Sigmoid colon (tissue), 7 donors: ENCODE measurements at places on chromosomes 16 and 17. TPM values are rescaled to one million over a fixed set of nuclear protein-coding genes. Genes with fewer than 3 reads are reported as not detected.
A peak's percentile ranks its signal among the peaks of the same experiment; 100 is the strongest.

The LRRC75A gene
- 2.2 TPM for total RNA-seq

DNA sequence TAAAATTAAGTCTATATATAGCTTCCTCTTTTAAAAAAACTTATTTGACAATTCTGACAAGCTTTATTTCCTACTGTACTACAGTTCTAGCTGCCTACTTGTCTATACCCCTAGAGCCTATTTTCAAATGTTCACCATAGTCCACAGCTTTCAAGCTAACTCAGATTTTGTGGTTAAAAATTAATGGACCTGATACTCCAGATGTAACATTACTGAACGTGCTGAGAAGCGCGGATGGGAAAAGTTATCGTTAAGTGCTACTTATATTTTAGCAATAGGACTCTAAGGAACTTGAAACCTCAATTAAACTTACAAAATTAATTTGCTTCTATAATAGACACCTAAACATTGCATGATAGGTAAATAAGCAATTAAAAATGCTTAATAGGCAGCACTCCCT, 31.2 kb downstream of the GNA13 start:
- DNase-seq, result no peak
- H3K4me3 ChIP-seq, result no peak overlapping the region

The GDPD1 gene
- total RNA-seq, result 2.9 TPM

The KRTAP9-3 gene
- total RNA-seq, result not detected

DNA sequence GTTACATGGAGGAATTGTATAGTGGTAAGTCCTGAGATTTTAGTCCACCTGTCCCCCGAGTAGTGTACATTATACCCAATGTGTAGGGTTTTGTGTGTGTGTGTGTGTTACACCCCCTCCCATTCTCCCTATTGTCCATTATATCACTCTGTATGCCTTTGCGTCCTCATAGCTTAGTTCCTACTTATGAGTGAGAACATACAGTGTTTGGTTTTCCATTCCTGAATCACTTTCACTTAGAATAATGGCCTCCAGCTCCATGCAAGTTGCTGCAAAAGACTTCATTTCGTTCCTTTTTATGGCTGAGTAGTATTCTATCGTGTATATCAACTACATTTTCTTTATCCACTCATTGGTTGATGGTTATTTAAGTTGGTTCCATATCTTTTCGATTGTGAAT, 635 bp upstream of the FA2H start:
- no peaks in the 10 kb centered on the region for H3K27me3 ChIP-seq
- no peak overlapping the region for H3K27ac ChIP-seq
- H3K4me1 ChIP-seq, result no peaks in the 10 kb centered on the region
- H3K36me3 ChIP-seq, result no peaks in the 10 kb centered on the region

GRCh38 chr17:40452921-40453378, 9.7 kb downstream of the IGFBP4 start:
- no peaks in the 10 kb centered on the region for H3K4me1 ChIP-seq
- peak overlapping the region; percentile 94 for H3K27ac ChIP-seq
- peaks cover 34% of the 10 kb centered on the region for H3K36me3 ChIP-seq
- no peak for DNase-seq
- H3K4me3 ChIP-seq, result no peak overlapping the region
- no peaks in the 10 kb centered on the region for H3K27me3 ChIP-seq

The IL21R gene
- 0.27 TPM for total RNA-seq

The ADAD2 gene
- total RNA-seq, result 0.83 TPM

- no peaks in the 10 kb centered on the region for H3K4me1 ChIP-seq
- no peaks in the 10 kb centered on the region for H3K36me3 ChIP-seq
- no peaks in the 10 kb centered on the region for H3K27me3 ChIP-seq
- DNase-seq, result no peak
- H3K4me3 ChIP-seq, result no peak overlapping the region
- H3K27ac ChIP-seq, result no peak overlapping the region
Measured at GRCh38 chr16:17685447-17685846, 214.7 kb upstream of the XYLT1 start.
